ENCODE measurements at places on chromosomes 16 and 17. TPM values are rescaled to one million over a fixed set of nuclear protein-coding genes. Genes with fewer than 3 reads are reported as not detected.

DNA sequence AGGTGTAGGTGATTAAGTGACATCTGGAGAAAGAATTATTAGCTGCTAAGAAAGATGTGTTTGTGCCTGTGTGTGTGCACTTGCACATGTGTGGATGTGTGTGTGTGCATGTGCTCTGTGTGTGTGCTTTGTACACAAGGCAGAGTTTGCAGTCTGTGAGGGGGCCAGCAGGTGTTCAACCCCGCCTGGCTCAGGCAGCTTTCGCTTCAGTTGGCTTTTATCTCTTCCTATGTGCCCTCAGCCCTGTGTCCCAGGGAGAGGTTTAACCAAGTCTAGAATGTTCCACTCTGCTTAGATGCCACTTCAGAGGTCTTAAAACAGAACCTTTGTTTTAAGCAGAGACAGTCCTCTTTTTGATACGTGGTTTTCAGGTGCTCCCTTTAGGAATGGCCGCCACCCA is 58.8 kb downstream of the CDH13 start:
- DNase-seq = no peak

DNA sequence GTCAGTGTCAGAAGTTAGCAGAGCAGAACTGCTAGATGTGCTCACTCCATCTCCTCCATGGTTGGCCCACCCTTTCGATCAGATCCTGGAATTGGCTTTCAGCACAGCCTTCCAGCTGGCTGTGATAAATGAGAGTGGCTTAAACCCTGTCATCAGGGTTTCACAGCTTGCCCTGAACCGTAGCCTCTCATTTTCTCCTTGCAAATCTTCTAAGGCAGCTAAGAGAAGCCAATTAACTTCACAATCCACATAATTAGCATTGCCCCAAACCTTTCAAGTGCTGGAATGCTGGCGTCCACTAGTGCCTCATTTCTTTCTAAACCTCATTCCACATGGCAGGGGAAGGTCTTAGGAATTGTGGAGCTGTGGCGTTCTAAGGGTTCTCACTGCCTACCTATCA is 21.7 kb downstream of the MILR1 start:
- no peak for DNase-seq

GRCh38 chr17:57045868-57046704 is 39.0 kb upstream of the AKAP1 start:
- no peak for DNase-seq

GRCh38 chr17:7897773-7898172 is 9.2 kb downstream of the CHD3 start:
- DNase-seq = no peak

PLCD3 gene
- 87.6 TPM for total RNA-seq

GRCh38 chr16:6771956-6772355 is 560.7 kb upstream of the RBFOX1 start:
- DNase-seq = no peak

CCL16 gene
- total RNA-seq = not detected

DNA sequence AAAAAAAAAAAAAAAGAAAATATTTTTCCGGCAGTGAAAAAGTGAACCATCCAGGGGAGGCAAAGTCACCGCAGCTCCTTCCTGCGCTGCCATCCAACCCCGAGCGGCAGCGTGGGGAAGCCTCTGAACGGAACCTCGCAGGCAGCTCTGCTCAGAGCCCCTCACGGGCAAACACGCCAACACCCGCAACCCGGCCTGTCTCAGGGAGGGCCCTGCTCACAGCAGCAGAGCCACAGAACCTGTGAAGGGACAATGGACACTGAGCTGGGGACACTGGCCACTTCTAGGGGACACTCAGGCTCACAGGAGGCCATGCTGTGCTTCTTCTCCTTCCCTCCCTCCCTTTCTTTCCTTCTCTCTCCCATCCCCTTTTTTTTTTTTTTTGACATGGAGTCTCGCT is 21.4 kb upstream of the APRT start:
- no peak for DNase-seq

CUEDC1 gene
- total RNA-seq = 46.6 TPM

- DNase-seq = no peak
These were observed 115.6 kb downstream of the GNAO1 start for GRCh38 chr16:56306690-56307533.

GRCh38 chr17:71262586-71262985 is 858.2 kb upstream of the SOX9 start:
- no peak for DNase-seq

AURKB gene
- total RNA-seq = 0.83 TPM

GRCh38 chr16:70685061-70685937 is 554 bp downstream of the MTSS2 start:
- no peak for DNase-seq

Data from cardiac septum (tissue), 1 donor.